ENCODE measurements at places on chromosomes 12 and 14.

- DNase-seq: no peak
Measured at GRCh38 chr14:95261616-95262510, 57.8 kb downstream of the CLMN start.

DNA sequence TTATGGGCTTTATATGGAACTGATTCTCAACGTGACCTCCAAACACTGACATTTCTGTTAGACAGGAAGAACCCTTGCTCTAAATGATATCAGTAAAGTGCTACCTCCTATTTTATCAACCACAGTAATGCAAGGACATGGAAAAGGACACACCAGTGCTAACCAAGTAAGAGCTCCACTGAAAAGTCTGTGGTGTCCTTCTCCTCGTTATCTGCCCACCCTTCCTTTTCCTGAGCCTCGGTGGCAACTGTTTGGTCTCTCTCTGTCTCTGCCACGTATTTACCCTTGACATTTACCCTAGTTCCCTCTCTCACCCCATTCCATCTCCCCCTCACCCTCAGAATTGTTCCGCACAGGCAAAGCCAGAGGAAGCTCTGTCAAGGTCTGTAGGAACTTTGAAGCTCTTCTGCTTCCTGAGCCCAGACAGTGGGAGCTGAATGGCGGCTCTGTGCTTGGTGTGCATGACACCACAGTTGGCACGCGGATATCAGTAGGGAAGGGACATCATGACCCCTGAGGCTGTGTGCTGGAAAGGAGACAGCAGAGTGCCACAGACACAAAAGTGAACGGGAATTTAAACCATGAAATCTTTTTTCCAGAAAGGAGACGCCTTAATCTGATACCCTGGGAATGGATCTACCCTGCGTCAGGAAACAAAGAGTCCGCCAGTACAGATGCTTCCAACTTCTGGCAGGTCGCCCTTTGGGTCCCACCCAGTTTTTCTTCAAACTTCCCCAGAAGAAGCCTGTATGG, 50.8 kb downstream of the NTN4 start:
- no peak for DNase-seq

GRCh38 chr12:3250034-3250433, 172.9 kb downstream of the TSPAN9 start:
- no peak for DNase-seq

GRCh38 chr12:123445388-123446332, 9.2 kb upstream of the RILPL2 start:
- DNase-seq: no peak
